ENCODE measurements at places on chromosomes 11 and 22.
A peak's percentile ranks its signal among the peaks of the same experiment; 100 is the strongest.

DNA sequence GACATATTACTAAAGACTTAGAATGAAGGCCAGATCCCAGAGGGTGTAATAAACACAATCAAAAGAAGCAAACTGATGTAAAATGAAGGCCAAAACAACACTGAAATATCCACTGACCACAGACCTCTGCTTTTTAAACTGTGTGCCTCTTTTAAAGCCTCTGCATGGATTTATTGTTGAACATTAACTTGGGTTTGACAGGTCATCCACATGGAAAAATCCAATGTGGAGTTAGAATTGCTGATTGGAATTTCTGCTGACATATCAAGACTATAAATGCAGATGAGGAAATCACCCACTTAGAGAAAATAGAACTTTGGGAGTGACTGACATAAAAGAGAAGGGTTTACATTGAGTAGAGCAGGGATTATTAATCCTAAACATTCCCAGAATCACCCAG, 853.9 kb upstream of the RAG2 start:
- no peak for DNase-seq

DNA sequence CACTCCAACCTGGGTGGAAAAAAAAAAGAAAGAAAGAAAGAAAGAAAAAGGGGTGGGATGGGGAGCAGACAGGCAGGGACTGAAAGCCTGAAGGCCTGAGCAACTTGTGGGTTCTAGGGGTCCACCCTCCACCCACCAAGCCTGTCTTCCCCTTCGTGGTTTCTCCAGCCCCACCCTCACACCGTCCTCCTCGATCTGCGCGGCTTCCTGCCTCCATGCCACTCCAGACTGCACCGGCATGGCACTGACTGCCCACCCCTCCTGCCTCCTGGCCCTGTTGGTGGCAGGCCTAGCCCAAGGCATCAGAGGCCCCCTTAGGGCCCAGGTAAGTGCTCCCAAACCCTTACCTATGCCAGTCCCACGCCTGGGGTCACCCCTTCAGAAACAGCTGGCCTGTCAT, at the start of gene CTSW:
Gene CTSW (plus strand): TSS at position 221 of the 400 bp plus-strand sequence. CDS start 18 bp downstream, at position 239.
- no peak for DNase-seq

DNA sequence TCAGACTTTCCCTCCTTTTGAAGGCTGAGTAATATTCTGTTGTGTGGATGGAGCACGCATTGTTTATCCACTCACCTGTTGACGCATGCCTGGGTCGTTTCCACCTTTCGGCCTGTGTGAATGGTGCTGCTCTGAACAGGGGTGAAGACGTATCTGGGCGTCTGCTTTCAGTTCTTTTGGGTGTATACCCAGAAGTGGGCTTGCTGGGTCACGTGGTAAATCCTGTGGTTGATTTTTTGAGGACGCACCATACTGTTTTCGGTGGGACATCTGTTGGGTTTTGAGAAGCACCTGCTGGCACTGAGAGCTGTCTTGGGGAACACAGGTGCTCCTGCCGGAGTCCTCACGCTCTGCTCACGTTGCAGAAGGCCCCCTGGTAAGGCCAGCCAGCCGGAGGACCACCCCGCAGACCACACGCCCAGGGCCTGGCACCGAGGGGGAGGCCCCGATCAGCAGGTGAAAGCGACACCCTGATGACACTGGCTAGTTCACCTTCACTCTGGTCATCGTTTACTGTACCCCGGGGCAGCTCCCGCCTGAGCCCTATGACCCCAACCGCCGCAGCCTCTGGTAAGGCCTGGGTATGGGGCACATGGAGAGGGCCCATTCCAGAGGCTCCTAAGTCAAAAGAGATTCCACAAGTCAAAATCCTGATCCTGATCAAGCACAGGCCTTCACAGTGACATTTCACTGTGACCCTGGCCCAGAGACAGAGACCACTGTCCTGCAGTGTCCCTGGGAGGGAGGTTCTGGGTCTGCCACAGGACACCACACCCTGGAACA, 54.5 kb upstream of the PRODH start:
- DNase-seq: no peak

DNA sequence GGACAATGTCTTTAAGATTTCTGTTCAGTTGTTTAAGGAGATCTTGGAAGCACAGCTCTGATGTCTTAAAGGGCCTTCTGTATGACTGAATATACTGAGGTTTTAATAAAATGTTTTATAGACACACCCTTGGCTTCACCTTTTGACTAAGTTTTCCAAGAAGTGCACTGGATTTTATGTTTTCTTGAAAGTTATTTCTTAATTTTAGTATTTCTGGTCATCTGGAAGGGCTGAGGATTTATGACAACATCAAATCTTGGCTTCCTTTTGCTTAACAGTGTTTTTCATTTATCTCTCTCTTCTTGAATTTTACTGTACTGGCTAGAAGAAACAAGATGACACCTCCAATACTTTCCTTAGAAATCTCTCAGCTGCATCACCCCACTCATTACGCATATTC, 2423.4 kb downstream of the LRRC4C start:
- DNase-seq: no peak

DNA sequence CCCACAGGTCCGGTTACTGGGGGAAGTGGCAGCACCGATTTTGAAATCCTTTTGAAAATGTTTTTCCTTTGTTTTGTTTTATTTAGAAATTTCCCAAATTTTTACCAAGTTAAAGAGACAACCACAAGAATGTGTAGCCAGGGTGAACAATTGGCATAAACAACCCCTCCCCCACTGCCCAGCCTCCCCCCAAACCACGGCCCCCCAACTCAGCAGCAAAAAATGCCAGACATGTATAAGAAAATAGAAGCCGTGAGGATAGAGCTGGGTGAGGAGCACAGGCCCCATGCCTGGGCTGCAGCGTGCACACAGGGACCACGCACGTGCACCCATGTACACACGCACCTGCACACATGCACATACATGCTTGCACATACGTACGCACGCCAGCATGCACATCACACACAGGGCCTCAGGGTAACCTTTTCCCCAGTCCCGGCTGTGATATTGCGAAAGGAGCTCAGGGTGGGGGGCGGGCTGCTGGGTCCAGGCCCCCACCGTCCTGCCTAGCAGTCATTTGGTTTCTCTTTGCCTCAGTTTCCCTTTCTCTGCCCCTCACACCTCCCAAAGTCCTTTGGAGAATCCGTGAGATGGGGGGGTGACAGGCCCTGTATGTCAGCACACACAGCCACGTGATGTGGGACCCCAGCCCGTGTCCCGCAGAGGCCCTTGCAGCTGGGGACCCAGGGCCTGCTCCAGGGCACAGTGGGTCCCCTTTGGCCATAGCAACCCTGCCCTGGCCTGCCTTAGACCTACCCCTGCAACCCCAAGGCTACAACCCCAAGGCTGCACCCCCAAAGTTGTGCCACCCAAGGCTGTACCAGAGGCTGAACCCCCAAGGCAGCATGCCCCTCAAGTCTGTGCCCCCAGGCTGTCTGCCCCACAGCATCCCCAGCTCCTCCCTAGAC, 42.9 kb downstream of the IGF2 start:
- no peak for DNase-seq

- DNase-seq: no peak
Observed at GRCh38 chr11:105092256-105093239, 47.0 kb downstream of the CARD18 start.

GRCh38 chr11:78655561-78655960, 80.9 kb upstream of the NARS2 start:
- no peak for DNase-seq

GRCh38 chr11:92253945-92254344, 29.3 kb downstream of the FAT3 start:
- no peak for DNase-seq

DNA sequence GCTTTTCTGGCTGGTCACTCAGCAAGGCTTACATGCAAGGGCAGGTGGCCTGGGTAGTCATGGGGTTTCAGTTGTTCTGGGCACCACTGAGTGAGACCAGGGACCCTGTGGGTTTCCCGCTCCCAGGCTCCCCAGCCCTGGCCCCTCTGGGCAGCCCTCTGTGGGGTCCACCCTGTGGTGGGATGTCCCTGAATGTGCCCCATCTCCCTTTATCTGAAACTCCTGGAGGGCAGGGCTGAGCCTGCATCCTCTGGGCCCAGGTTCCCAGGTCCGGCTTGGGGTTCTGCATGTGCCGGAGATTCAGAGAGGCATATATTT, 1041.0 kb downstream of the BRD1 start:
- DNase-seq: no peak

- no peak for DNase-seq
Observed at GRCh38 chr11:24198481-24198880, 298.4 kb upstream of the LUZP2 start.

DNA sequence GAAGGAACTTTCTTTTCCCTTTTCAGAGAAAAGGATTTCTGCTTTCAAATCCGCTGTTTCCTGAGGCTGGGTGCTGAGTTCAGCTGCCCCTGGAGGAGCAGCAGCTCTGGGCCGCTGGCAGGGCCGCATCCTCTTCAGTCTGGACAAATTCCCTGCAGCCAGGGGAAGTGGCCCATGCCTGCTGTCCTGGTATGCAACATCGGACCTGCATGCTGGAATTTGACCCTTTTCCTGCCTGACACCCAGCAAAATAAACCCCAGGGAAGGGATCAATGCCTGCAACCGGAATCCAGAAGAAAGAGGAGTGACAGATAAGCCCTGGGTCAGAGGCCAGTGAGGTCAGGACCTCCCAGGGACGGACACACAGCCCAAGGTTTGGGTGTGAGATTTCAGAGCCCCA, 54.1 kb upstream of the LINC01488 start:
- no peak for DNase-seq

- no peak for DNase-seq
Observed at GRCh38 chr11:35098855-35099254, 40.1 kb upstream of the CD44 start.

GRCh38 chr11:12249590-12250260, 127.6 kb upstream of the PARVA start:
- no peak for DNase-seq

DNA sequence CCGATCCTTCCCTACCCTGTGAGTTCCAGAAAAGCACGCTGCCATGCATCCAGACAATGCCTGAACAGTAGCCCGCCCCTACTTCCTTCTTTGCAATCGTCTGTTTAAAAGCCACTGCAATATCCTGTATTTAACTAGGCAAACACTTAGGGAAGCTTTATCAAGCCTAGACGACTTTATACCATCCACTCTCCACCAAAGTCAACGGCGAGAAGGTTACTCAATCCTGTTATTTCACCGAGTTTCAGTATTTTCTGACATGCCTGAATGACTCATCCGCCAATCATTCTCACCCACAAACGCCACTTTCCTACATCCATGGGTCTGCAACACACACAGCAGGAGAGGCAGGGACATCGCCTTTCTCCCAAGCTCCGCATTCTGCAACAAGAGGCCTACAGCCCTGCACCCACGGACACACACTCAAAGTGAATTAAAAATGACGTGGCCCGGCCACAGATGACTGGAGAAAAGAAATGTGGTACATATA, 9.3 kb downstream of the CELSR1 start:
- no peak for DNase-seq

DNA sequence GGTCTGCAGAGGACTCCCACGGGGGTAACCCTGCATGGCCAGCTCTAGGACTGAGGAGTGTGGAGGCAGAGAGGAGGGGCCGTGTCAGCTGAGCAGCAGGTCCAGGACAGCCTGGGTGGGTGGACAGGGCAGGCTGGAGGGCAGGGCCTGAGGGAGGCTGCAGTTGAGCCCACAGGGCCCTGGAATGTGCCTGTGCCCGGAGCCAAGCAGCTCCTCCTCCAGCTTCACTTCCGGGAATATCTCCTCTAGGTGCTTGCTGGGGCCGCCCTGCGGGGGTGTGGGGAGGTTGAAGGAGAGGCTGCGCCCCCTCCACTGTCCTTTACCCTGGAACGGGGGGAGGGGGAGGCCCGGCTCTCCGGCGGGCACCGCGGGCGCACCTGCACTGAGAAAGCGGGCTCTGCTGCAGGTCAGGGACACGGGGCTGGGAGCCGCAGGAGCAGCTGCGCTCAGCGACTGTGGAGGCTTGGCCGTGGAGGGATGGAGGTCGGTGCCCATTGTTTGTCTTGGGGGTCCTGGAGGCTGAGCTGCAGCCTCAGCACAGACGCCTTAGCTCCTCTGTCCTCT, 1293.2 kb downstream of the BRD1 start:
- DNase-seq: no peak

- DNase-seq: no peak
Observed at GRCh38 chr11:45332276-45332934, 46.3 kb upstream of the SYT13 start.

DNA sequence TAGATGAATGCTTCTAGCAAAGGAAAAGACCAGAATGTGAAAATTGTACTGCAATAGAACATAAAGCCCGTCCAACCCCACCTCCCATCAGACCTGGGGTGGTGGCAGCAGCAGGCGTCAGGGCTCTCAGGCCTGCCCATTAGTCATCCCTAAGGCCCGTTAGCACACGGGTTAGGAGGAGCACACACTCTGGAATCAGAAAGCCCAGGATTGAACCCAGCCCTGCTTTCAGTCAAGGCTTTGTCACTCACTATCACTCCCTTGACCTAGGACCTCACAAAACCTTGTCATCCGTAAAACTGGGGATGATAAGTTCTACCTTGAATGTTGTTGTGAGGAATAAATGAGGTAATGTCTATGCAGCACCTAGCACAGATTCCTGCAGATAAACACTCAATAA, 26.9 kb downstream of the MICAL3 start:
- DNase-seq: no peak

GRCh38 chr22:49044776-49045175, 782.9 kb downstream of the BRD1 start:
- no peak for DNase-seq

GRCh38 chr11:132055296-132055695, 684.9 kb downstream of the NTM start:
- DNase-seq: no peak

DNA sequence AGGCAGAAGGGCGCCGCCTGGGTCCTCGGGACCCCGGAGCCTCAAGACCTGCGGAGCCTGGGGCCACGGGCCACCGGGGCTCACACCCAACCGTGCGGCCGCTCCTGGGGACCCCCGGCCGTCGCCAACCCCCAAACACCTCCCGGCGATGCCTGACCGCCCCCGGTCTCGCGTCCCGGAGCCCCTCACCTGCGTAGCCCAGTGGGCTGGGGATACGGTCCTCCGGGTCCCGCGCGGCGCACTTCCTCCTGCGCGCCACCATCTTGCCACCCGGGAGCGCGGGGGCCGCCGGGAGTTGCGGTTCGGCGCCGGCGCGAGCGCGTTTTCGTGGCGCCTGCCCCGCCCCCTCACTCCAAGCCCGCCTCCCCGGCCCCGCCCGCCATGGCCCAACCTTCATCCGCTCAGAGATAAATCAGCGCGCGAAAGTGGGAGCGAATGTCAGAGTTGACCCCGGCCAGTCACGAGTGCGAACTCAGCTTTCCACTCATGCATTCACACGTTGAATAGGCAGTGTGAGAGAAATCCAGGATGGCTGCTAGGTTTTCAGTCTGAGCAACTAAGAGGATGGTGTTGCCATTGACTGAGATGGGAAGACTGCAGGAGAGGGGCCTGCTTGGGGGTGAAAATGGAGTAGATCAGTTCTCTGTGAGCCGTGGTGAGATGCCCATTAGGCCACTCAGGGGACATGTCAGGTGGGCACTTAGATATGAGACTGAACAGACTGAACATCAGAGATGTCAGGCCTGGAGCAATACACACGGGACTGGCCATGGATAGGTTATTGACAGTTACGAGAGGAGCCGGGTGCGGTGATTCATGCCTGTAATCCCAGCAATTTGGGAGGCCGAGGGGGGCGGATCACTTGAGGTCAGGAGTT, at the start of gene RRP7A:
Gene RRP7A (minus strand): TSS at position 272 of the 877 bp plus-strand sequence. CDS start 10 bp downstream, at position 262.
- peak; percentile 59 for DNase-seq

All from progenitor cell of endocrine pancreas (in vitro differentiated cells).